ENCODE measurements at places on chromosomes 3 and 15.

DNA sequence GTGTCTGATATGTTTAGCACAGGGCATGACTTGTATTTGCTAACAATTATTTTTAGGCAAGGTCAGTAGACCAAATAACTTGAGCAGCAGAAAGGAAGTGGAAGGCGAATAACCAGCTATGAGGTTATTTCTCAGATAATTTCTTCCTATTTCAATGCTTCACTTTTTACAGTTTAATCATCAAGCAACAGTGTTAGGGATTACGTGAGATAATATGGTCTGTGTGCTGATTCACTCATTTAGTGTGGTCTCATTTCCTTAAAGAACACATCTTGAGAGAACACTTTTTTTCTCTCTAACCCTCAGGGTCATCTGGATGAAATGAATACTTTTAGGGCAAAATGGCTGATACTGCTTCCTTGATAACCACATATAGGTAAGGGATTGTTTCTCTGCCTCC is 126.0 kb upstream of the CCNL1 start:
- DNase-seq = no peak

DNA sequence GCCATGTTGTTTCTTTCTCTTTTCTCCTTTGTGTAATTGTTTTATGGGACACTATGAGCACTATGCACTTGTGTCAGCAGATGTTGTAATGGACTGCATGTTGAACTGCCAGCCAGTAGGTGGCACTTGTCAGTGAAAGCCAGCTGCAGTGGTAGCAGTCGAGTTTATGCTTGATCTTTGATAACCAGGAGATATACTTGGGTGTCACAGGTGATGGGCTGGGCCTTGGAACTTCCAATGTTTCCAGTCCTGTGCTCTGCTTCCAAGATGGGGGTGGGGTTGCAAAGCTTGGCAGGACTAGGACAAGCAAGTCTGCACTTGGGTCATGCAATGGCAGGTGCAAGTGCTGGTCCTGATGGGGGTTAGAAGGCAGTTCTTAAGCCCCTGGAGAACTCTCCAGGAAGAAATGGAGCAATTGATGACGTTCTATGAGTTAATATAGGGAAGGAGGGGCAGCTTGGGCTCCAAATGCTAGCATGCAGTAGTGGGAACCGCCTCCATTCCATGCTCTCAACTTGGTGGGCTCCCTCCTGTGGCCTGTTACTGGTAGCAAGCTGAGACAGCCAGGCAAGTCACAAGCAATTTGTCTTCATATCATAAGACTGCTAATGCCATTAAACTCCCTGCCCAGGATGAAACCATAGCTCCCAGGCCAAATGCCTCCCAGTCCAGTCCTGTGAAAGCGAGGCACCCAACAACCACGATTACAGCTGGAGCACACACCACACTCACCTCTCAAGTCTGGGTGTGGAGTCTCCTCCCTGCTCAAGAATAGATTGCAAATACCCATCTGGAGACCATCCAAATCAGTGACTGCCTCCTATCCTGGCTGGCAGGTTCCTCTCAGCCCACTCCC is 287.2 kb downstream of the CGGBP1 start:
- no peak for DNase-seq

DNA sequence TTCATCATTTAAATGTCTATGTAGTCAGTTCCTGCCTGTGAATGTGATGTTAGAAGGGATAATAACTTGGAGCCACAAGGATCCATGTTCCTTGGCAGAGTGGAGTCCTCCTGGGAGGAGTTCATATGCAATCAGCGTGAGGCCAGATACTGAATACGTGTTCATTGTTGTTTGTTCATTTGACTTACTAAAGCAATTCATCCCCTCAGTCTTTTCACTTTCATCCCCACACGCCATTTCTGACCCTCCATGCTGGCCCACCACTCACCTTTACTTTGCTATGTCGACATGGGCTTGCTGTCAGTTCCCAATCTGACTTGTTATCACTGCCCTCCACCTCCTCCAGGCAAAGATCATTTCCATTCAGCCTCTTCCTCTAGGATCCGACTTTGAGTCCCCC is 91.8 kb downstream of the SSR3 start:
- no peak for DNase-seq

- no peak for DNase-seq
Measured at GRCh38 chr15:68311464-68311835, 33.9 kb downstream of the FEM1B start.

DNA sequence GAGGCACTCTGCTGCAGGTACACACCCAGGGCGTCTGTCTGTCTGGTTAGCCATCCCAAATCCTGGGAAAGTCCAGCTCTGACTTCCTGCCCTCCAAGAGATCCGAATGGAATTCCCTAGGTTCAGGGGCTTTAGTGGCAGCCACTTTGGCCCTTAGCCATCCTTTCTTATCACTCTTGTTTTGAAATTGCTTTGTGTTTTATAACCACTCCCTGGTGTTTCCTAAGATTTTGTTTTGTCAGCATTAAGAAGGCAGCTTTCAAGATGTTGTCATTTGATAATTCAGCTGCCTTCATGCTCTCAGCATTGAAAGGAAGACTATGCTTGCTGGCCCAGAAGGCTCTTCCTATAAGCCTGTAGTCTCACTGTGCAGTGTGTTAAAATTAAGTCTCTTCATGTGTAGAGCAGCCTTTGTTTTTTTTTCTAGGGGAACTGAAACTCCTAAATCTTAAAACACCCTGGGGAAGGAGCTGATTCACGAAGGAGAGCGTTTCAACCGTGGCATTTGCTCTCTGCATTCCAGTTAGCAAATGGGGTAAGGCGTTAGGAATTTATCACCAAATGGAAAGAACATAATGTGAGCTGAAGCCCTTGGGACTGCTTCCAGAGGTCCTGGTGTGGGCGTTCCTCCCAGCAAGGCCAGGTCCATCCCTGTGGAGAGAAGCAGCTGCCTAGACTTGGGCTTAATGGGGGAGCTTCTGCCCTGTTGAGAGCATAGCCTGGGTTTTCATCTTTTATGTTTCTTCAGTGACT is 14.2 kb upstream of the CLEC3B start:
- no peak for DNase-seq

- no peak for DNase-seq
Measured at GRCh38 chr3:110164632-110165369, 827.5 kb upstream of the DPPA4 start.

GRCh38 chr15:39331584-39331983 is 249.3 kb upstream of the THBS1 start:
- DNase-seq = no peak

DNA sequence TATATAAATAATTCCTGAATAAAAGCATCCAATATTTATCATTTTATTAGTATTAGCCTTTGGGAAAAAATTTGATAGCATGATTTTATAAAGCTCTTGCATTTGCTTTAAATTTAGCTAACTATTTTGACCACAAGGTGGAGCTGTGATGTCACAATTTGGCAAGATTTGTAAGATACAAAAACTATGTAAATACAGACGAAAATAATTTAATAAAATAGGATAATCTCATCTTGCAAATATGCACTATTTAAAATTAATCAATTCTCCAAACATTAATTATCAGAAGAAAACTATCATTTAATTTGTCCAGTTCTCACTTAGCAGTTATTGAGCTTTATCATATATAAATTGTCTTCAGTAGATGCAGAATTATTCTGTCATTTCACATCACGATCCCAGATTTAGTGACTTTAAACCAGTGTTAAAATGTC is 95.4 kb downstream of the PLOD2 start:
- DNase-seq = no peak

DNA sequence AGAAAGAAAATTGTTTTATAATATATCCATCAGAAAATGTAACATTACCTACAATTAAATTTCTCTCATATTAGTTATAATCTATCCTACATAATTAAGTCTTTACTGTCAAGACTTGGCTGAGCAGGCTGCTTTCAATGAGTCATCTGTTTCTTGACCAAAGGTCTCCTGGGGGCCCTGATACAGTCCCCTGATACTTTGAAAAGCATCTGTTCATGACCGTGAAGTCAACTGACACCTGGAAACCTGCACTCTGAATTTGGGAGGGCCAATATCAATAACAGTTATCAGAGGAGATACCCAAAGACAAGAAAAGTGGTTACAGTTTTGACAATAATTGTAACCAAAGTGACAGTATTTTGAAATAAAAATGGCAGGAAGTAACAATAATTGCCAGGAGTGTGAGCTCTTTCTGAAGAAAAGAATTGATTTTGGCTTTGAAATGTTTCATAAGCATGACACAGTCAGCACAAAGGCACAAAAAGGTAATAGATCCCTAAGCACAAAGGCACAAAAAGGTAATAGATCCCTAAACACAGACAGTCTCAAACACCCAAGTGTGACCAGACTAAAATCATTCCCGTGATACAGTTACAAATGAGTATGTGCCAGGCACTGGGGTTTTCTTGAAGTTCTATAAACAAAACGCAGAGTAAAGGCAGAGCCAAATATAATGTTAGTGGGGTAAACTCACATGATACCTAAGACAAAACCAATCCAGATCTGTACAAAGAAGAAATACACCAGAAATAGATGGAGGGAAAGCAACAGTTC is 260.7 kb downstream of the PLOD2 start:
- no peak for DNase-seq

DNA sequence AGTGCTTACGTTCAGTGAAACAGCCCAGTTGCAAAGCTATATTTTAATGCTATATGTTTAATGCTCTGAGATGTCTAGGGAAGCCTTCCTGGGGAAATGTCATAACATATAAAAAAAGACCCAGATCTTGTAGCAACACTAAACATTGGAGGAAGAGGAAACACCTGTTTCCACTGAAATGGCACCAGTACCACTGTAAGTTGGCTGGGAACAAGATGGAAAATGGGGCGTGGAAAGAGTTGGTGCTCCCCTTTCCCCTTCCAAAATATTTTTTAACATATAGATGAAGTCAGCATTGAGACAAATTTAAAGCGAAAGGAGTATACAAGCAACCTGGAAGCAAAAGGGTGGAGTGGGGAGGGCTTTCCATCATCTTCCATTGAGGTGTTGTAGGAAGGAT is 289.9 kb upstream of the COL8A1 start:
- no peak for DNase-seq

DNA sequence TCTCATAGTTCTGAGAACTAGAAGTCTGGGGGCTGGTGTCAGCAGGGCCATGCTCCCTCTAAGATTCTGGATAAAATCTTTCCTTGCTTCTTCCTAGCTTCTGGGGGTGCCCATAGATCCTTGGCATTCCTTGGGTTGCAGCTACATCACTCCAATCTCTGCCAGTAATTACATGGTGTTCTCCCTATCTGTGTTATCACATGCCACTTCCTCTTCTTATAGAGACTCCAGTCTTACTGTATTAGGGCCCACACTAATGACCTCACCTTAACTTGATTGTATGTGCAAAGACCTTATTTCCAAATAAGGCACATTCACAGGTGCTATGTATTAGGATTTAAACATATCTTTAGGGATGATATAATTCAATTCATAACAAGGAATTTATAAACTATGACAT is 618.5 kb downstream of the FGF12 start:
- no peak for DNase-seq
